ENCODE measurements at places on chromosomes 4 and X.

DNA sequence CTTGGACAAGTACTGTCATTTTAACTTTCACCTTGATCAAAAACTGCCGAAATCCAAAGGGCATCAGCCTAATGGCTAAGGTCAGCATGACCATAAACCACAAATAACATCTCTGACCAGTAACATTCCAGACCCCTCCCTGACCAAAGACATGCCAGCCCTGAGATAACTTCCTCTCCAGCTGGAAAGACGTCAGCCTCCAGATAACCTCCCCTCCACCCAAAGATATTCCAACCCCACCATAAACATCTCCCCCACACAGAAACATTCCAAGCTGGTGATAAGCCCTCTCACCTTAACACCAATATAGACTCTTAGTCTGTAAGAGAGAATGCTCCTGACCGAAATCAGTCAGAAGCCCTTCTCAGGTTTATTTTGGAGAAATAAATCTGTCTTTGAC is 7.4 kb downstream of the PPP1R2C start:
- no peak for DNase-seq

DNA sequence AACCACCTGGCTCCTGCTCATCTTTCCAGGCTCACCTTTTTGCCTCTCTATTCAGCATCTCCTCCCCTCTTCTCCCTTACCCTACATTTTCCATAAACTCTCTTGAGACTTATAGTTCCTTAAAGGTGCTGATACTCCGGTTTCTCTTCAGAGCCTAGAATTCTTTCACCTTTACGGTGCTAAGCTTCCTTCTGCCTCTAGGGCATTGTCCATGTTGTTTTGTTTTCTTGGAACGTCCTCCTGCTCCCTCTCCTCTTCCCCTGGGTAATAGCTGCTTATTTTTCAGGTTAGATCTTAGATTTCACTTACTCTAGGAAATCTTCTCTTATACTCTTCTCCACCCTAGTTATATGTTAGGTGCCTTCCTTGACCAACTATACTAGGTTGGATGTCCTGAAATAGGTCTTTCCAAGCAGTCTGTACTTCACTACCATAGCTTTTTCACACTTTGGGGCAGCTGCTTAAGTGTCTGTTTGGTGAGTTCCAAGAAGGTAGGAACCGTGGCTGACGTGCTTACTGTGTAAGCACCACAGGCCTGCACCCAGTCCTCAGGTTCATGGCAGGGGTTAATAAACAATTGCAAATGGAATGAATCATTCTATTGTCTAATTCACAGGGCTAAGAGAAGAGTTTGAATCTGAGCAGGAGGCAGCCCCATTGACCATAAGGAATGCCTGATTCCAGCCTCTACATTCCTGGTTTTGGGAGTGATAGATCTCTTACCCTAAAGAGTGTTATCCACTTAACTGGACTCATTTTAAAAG is 227.5 kb downstream of the MGST2 start:
- no peak for DNase-seq

- no peak for DNase-seq
These were observed 188.5 kb upstream of the FTHL17 start for GRCh38 chrX:31260351-31260750.

DNA sequence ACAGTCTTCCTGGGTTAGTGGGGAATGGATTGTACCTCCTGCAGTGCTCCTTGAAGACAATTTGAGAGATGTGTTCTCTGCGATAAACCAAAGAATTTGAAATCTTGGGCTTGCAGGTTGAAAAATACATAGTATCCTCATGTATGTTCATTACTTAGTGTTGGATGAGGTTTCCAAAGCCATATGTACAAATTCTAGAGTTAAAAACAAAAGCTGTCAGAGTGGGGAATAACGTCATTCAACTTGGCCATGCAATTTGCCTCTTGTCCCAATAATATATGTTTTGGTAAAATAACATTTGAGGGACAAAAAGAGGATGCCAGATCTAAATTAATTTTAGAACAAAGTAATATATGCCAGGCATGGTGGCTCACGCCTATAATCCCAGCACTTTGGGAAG is 51.3 kb upstream of the CBR4 start:
- DNase-seq, result no peak

GRCh38 chrX:13897566-13897965 is 80.7 kb upstream of the GPM6B start:
- DNase-seq, result no peak

DNA sequence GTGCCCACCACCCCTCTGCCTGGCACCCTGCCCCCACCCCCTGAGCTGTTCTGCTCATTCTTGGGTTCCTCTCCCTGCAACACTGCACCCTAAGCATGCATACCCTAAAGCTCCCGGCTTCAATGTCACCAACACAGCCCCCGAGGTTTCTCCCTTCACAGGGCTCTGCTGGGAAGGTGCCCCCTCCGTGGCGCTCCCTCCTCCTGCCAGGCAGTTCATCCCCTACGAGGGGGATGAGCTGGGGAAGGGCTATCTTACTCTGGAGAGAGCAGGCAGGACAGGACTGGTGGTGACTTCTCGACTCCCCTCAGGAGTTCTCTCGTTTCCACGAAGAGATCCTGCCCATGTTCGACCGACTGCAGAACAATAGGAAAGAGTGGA is 6.5 kb downstream of the ATP5ME start:
- no peak for DNase-seq

DNA sequence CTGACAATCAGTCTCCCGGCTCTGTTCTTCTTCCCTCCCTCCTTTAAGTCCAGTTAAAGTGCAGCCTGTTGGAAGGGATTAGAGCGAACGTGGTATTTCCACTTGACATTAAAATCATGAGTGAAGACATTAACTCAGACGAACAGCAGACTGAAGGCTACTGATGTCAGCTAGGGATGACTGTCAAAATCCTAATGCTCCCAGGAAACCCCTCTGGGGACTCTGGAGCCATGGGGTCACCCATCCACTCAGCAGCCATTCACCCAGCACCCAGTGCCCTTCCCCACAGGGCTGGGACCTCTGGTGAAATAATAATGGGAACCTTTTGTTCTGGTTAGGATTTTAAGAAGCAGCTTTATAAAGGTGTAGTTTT is 113.9 kb downstream of the DRD5 start:
- no peak for DNase-seq

DNA sequence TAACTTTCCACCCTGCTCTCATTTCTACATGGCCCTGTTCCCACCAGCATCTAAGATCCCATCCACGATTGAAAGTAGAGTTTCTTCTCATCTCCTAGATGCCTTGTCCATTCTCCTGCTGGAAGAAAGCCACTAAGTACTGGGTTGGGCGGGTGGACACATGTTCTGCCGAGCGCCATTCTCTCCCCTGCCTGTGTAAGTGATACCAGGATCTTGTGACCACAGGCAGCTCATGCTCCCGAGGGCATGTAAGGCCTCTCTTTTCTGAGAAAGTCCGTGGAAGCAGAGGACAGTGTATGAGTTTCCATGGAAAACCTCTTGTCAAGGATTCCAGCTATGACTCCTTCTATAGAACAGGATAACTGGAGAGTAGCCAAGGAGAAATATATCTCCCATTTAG is 3.3 kb upstream of the SLC25A4 start:
- no peak for DNase-seq

DNA sequence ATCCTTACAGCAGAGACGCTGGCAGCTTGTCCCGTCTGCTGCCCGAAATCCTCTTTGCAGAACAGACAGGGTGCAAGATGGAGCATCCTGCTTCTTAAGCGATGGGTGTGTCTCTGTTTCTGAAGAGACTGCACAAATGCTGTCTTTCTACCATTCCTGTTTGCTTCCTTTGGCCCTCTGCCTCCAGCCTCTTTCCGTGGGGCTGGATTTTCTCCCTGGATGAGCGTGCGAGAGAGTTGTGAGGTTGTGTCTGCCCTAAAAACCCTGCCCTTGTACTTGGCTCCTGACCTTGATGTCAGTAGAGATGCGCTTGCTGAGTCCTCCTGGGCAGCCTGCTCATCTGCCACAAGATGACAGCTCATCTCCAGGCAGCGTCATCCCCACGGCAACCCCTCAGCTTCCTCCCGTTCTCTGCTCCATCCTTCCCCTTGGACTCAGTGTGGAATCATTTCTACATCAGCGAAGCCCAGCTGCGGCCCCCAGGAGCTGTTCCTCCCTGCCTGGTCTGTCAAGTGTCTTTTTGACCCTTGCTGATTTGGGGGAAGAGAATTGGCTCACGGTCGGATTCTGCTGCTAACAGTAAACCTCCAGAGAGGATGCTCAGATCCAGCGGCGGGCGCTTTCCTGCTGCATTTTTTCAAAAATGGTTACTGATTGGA is 246.2 kb downstream of the ASMT start:
- no peak for DNase-seq

DNA sequence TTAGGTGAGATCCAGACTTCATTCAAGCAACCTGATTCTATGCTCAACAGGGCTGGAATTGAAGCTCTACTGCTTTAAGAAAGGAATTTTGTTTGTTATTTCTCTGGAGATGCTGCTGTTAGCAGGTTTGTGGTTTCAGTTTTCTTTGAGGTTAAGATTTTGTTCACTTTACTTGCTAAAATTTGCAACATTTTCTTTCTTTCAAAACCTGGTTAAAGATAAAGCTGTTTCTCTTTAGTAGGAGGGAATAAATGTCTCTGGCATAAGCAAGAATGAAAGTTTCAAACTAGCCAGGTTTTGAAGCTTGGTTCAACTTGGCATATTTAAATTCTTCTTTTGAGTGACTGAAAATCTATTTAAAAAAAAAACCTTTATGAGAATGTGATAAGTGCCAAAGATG is 660.6 kb upstream of the NR3C2 start:
- DNase-seq, result no peak
